Activated T-helper 2 cell treated with anti-CD3 and anti-CD28 coated beads, Interferon-gamma antibody, Interleukin-2, Interleukin-4, amounts not matched to agents 10 μg/mL and 5 μg/mL and 100 μg/mL, durations not matched to agents 14 hours and 24 hours and 36 hours (primary cell): ENCODE measurements at places on chromosomes 4 and X. TPM values are rescaled to one million over a fixed set of nuclear protein-coding genes. Genes with fewer than 3 reads are reported as not detected.

DNA sequence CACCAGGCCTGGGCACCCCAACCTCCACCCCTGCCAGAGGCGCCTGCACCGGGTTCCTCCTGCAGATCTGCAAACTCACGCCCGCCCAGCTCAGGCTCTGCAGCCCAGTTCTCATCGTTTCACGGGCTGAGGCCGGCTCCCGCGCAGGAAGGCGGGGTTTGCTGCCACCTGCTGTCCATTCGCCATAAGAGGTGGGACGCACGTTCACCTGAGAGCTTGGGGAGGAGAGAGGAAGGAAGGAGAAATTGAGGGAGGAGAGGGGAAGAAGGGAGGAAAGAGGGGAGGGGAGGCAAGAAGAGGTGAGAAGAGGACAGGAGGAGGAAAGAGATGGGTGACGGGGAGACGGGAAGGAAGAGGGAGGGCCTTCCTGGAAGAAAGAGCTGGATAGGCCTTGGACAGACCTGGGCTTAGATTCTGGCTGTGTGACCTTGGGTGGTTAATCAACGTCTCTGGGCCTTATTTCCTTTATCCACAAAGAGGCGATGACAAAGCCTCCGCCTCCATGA, 114.5 kb downstream of the ADRA2C start:
- peaks cover 3% of the 10 kb centered on the region for H3K4me1 ChIP-seq
- peaks cover 36% of the 10 kb centered on the region for H3K27me3 ChIP-seq
- H3K4me3 ChIP-seq = no peak overlapping the region
- H3K36me3 ChIP-seq = no peaks in the 10 kb centered on the region
- H3K27ac ChIP-seq = no peak overlapping the region

DNA sequence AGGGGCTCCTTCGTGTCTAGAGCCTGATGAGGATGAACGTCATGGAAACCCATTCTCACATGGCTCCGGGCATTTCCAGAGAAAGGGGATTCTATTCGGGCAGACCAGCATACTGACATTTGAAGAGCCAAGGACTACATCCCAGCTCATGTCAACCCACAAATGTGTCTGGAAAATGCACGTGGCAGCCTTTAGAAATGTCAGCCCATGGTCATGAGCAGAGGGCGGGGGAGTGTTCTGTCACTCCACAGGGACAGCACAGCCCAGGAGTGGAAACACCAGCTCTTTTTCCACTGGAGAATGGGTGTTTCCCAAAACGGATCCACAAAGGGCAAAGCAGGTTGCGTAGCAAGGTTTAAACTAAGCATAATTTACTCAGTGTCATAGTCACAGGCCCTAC, 207.0 kb downstream of the BCOR start:
- no peaks in the 10 kb centered on the region for H3K27me3 ChIP-seq
- no peak overlapping the region for H3K4me3 ChIP-seq
- H3K4me1 ChIP-seq = peaks cover 21% of the 10 kb centered on the region
- no peak overlapping the region for H3K27ac ChIP-seq

- H3K36me3 ChIP-seq = no peaks in the 10 kb centered on the region
- peaks cover 42% of the 10 kb centered on the region for H3K27me3 ChIP-seq
- no peak overlapping the region for H3K4me3 ChIP-seq
- H3K4me1 ChIP-seq = no peaks in the 10 kb centered on the region
Observed at GRCh38 chrX:11666164-11666563, 444 bp upstream of the ARHGAP6 start.

- no peak overlapping the region for H3K27ac ChIP-seq
- H3K4me3 ChIP-seq = no peak overlapping the region
- peak; percentile 8 for DNase-seq
- peaks cover 23% of the 10 kb centered on the region for H3K4me1 ChIP-seq
- no peaks in the 10 kb centered on the region for H3K27me3 ChIP-seq
- H3K36me3 ChIP-seq = peaks cover 40% of the 10 kb centered on the region
Observed at GRCh38 chrX:123648028-123648810, 84.6 kb downstream of the THOC2 start.

- no peak overlapping the region for H3K27ac ChIP-seq
- H3K4me3 ChIP-seq = no peak overlapping the region
- no peaks in the 10 kb centered on the region for H3K27me3 ChIP-seq
- H3K4me1 ChIP-seq = no peaks in the 10 kb centered on the region
- DNase-seq = no peak
Observed at GRCh38 chr4:181216501-181216900, 1026.7 kb upstream of the TENM3 start.

DNA sequence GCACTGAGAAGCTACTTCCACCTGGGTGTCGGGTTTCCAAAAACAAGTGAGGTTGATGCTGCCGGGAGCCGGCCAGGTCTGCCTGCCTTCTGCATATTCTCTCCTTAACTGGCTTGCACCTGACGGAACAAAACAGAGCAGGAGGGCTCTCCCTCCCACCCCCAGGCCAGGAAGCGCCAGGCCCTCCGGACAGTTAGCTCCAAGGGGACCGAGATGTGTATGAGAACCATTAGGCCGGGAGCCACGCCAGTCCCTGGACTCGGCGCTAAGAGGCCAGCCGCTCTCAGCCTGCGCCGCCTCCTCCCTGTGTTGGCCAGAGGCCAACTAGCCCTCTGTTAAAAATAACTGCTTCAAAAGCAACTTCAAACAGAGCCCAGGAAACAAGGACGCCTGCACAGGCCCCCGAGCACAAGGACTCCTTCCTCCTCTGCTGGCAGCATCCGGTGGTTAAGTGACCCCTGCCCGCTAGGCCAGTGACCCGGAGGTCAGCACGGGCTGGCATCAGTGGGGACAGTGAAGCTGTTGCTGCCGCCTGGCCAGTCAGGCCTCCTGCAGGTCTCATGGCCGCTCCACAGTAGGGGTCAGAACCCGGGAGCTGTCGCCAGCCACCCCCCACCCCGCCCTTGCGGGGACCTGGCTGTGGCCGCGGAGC, 107.9 kb downstream of the ABLIM2 start:
- H3K27me3 ChIP-seq = peaks cover 3% of the 10 kb centered on the region
- H3K27ac ChIP-seq = no peak overlapping the region
- H3K4me1 ChIP-seq = no peaks in the 10 kb centered on the region
- no peak overlapping the region for H3K4me3 ChIP-seq
- H3K36me3 ChIP-seq = no peaks in the 10 kb centered on the region

- H3K4me3 ChIP-seq = no peak overlapping the region
- no peak overlapping the region for H3K27ac ChIP-seq
- DNase-seq = no peak
- H3K4me1 ChIP-seq = no peaks in the 10 kb centered on the region
- H3K36me3 ChIP-seq = no peaks in the 10 kb centered on the region
Observed at GRCh38 chrX:86369847-86370630, 221.8 kb downstream of the DACH2 start.

GRCh38 chrX:106932960-106933537, 12.8 kb downstream of the CLDN2 start:
- H3K27me3 ChIP-seq = no peaks in the 10 kb centered on the region
- no peak overlapping the region for H3K4me3 ChIP-seq
- DNase-seq = no peak
- no peaks in the 10 kb centered on the region for H3K36me3 ChIP-seq

DNA sequence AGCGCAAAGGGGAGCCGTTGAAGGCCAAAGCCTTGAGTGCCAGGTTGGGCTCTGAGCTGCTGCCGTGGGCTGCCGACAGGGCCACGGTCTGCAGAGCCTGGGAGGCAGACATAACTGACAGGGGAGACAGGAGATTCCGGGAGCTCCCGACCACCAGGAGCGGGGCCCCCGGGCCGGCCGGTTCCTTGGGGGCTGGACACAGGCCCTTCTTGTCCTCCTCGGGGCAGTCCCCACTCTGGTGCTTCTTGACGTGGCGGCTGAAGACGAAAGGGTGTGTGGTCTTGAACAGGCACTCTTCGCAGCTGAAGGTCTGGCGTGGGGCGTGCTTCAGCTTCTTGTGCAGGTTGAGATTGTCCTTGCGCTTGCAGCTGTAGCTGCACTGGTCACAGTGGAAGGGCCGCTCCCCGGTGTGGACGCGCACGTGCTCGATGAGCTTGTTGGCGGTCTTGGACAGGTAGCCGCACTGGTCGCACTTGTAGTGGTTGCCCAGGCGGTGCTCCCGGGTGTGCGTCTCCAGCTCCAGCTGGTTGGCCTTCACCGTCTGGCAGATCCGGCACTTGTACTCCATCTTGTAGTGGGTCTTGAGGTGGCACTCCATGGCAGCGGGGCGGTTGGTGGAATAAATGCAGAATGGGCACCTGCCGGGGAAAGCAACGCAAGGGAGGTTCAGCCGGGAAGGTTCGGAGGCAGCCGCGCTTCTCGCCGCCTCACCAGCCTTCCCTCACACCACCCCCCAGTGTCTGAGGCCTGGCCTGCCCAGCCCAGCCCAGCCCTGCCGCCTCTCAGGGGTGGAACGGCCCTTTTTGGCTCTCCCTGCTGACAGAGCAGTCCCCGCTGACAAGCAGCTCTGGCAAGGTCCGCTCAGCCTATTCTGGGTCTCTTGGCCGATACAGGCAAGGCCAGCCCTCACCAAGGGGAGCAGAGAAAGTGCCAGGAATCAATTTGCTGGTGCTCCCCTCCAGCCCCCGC, 81.3 kb downstream of the C4orf51 start:
- H3K36me3 ChIP-seq = peaks cover 88% of the 10 kb centered on the region
- DNase-seq = no peak
- H3K4me3 ChIP-seq = no peak overlapping the region

DNA sequence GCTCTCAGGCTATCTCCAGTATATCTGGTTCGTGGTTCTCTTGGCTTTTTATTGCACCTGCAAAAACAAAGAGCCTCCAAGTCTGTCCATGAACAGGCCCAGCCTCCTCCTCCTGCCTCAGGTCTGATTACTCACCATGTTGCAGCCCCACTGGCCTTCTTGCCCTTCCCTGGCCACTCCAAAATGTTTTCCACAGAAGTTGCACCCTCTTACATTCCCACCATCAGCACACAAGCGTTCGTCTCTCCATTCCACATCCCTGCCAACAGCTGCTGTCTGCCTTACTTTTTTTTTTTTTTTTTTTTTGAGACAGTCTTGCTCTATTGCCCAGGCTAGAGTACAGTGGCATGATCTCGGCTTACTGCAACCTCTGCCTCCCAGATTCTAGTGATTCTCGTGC, 86.7 kb downstream of the RFC1 start:
- no peak overlapping the region for H3K27ac ChIP-seq
- DNase-seq = no peak
- no peaks in the 10 kb centered on the region for H3K27me3 ChIP-seq
- no peak overlapping the region for H3K4me3 ChIP-seq
- H3K36me3 ChIP-seq = peaks cover 13% of the 10 kb centered on the region
- H3K4me1 ChIP-seq = no peaks in the 10 kb centered on the region

DNA sequence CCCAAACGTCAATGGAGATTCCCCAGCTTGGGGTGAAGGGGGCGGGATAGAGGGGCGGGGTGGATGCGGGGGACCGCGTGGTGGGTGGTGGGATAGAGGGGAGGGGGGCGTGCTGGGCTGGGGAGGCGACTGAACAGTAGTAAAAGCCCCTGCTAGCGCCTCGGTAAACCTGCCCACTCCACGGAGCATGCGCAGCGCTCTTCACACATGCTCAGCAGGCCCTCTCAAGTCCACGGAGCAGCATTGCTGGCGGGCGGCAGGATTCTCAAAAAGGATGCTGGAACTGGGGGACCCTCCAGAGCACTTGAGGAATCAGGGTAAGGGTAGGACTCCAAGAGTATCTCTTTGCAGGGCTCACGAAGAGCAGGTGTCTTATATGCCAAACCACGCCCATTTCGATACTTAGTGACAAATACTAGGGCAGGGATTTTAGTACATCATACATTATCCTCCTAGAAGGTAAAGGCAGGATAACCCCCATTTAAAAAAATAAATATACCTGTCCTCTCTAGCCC, 378 bp upstream of the RPS6KA6 start:
- H3K27me3 ChIP-seq = peaks cover 14% of the 10 kb centered on the region
- H3K27ac ChIP-seq = no peak overlapping the region
- H3K4me3 ChIP-seq = peak overlapping the region; percentile 60
- H3K4me1 ChIP-seq = no peaks in the 10 kb centered on the region

GRCh38 chr4:47704693-47705325, 133.1 kb downstream of the CORIN start:
- H3K36me3 ChIP-seq = no peaks in the 10 kb centered on the region
- H3K4me3 ChIP-seq = no peak overlapping the region
- H3K27ac ChIP-seq = no peak overlapping the region
- no peak for DNase-seq

DNA sequence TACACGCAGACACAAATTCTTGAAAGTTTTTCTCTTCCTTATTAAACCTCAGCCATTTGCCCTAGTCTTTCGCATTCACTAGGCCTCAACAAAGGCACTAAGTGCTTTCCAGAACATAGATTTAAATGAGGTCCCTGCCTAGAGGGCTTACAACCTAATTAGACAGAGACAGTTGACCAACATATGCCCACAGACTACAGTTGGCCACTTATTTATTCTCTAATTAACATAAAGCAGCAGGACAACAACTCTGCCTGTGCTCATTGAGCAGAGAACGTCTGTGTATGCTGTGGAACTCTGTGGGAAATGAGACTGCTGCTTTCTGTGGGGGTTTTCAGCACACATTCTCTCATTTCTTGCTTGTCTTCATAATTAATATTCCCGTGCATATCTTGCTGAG, 303.0 kb upstream of the TACR3 start:
- H3K4me1 ChIP-seq = no peaks in the 10 kb centered on the region
- no peak overlapping the region for H3K4me3 ChIP-seq
- no peak for DNase-seq
- no peaks in the 10 kb centered on the region for H3K27me3 ChIP-seq

GRCh38 chr4:182307746-182308145, 64.5 kb downstream of the TENM3 start:
- DNase-seq = no peak
- H3K4me3 ChIP-seq = no peak overlapping the region

- H3K27ac ChIP-seq = no peak overlapping the region
- DNase-seq = no peak
- H3K27me3 ChIP-seq = no peaks in the 10 kb centered on the region
- H3K4me3 ChIP-seq = no peak overlapping the region
- H3K36me3 ChIP-seq = no peaks in the 10 kb centered on the region
Observed at GRCh38 chr4:147286846-147287587, 193.9 kb upstream of the EDNRA start.

DNA sequence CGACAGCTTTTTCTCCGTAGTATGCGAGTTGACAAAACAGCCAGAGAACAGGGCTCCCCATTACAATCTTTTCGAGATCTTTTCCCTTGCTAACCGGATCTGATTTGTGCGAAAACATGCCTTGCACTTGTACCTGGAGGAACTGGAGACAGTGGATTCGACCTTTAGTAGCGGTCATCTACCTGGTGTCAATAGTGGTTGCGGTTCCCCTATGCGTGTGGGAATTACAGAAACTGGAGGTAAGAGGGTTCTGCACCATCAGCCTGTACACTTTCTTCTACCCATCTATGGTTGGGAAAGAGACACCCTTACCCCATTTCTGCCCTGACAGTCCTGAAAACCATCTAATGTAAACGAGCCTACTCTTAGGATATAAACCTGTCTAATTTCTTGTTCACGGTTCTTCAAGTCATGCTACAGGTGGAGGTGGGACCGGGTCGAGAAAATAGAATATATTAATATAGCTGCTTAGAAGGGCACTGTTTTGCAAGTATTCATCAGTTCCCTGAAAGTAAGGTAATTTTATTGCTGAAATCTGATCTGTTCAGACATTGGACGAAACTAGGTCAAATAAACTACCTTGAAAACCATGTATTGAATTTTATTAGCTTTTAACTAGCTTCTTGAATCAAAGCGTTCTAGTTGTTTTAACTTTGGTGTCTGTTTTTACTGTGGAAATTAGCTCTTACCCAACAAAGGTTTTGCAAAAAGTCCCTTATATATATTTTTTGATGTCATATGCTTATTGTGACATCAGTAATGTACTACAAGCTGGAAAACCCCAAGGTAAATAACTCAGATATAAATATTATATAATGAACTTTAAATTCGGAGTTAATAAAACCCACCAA, 869 bp downstream of the TMEM184C start:
- H3K36me3 ChIP-seq = peaks cover 27% of the 10 kb centered on the region
- peaks cover 10% of the 10 kb centered on the region for H3K27me3 ChIP-seq
- peaks cover 22% of the 10 kb centered on the region for H3K4me1 ChIP-seq

- no peaks in the 10 kb centered on the region for H3K36me3 ChIP-seq
- DNase-seq = no peak
- no peak overlapping the region for H3K27ac ChIP-seq
Observed at GRCh38 chr4:70365479-70365878, 4.9 kb downstream of the SMR3A start.

Gene KIF4A
- 24.4 and 26.5 TPM in 2 replicates for total RNA-seq

Gene DCAF4L1
- 0.11 and 0.18 TPM in 2 replicates for total RNA-seq

Gene NPY1R
- total RNA-seq = not detected in 2 replicates
